C1 segment of cervical spinal cord (tissue), 14 donors: ENCODE measurements at places on chromosomes 7 and 10.

GRCh38 chr10:72133517-72133916, 45.2 kb upstream of the SPOCK2 start:
- DNase-seq: no peak

GRCh38 chr10:88227342-88228018, 355.6 kb downstream of the RNLS start:
- DNase-seq: no peak

- DNase-seq: no peak
Observed at GRCh38 chr7:28988091-28988490, 30.0 kb upstream of the TRIL start.

- DNase-seq: no peak
Observed at GRCh38 chr10:103451831-103452505, at the start of gene CALHM2. Gene CALHM2 (minus strand): TSS chr10:103452370. CDS start chr10:103449941, 2,429 bp downstream.

DNA sequence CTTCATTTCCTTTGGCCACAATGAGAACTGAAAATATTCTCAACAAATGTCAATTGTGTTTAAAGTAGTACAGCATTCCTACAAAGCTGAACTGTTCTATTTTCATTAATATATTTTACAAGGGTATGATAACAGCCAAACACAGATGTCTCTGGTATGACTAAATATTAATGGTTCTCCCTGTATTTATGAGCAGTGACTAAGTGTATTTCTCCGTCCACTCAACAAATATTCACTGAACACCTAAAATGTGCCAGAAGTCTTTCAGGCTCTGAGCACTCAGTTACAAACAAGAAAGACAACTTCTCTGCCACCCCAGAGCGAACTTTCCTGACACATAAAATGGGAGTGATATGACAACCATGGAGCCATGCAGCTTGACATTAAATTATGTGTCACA, 135.6 kb downstream of the VPS41 start:
- DNase-seq: no peak

- DNase-seq: no peak
Observed at GRCh38 chr7:76272851-76273497, 29.5 kb upstream of the HSPB1 start.

DNA sequence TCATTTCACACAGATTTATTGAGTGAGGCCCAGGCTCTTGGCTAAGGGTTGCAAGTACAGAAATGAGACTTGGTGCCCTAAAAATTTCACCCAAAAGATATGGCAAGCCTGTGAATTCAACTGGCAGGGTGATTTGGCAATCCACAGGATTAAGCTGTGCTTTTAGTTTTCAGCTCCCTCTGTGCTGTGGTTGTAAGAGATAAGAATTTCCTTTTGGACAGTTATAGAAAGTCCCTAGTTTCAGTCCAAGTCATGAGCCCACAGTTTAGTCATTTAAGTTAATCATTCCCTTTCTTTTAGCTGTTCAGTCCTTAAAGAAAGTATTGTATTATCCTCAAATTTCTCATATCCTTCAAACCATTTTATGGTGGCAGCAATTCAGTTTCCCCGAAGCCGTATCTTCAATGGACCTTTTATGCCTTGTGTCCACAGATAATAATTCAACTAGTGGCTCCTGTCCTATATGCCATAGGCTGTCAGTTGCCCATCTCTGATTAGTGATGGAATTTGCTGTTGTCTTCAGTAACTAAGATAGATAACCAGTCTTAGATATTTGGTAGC, 73.4 kb upstream of the NAMPT start:
- no peak for DNase-seq

- DNase-seq: no peak
Observed at GRCh38 chr7:11130012-11130411, 156.3 kb downstream of the PHF14 start.

DNA sequence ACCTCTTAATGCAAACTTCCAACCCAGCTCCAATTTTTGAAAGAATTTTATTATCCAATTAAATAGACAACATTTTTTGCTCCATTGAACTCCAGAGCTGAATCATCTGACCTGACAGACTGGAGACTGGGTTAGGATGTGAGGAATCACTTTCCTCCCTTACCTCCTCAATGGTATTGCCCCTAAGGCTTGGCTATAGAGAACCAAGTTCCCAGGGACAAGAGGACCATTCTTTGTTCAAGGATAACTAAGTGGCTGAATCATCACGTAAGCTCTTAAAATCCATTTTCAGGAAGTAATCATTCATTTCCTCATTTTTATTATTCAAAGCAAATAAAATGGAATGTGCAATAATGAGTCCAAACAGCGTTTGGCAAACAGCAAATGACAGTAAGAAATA, 335.1 kb downstream of the GATA3 start:
- no peak for DNase-seq

- no peak for DNase-seq
Observed at GRCh38 chr7:45225311-45225947, 67.8 kb downstream of the RAMP3 start.

- no peak for DNase-seq
Observed at GRCh38 chr7:116354546-116355423, 144.4 kb downstream of the TES start.

DNA sequence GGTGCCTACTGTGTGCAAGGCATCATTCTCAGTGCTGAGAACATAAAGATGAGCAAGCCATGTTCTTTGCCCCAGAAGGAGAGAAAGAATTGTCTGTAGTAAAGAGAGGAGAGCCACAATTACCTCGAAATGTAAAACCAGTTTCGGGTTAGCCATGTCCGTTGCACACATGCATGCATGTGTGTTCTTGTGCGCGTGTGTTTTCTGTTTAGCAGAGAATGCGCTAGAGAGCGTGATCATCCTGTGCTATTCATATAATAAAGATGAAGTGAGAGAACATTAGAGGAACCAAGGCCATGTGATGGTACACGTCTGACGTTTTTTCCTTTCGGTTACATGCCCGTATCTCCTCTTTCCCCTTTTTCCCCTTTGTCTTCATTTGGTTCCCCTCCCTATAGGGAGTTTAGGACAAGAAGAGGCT, 158.2 kb downstream of the CELF2 start:
- no peak for DNase-seq

DNA sequence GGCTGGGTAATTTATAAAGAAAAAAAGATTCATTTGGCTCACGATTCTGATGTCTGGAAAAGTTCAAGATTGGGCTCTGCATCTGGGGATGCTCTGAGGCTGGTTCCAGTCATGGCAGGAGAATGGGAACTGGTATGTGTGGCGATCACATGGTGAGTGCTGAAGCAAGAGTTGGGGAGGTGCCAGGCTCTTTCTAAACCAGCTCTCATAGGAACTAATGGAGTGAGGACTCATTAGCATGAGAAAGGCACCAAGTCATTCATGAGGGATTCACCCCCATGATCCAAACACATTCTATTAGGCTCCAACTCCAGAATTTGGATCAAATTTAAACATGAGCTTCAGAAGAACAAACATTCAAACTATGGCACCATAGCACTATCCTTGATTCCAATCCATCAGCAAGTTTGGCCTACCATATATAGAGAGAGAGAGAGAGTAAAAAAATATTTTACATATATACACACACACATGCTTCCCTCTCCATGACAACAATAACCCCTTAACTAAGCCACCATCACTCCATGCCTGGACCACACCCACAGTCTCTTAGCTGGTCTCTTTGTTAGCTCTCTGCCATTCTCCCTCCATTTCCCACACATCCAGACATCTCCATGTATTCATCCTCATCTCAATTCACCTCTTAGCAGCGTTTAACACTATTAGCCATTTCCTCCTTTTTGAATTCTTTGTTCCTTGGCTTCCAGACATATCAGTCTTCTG, 57.9 kb downstream of the NPY start:
- DNase-seq: no peak

DNA sequence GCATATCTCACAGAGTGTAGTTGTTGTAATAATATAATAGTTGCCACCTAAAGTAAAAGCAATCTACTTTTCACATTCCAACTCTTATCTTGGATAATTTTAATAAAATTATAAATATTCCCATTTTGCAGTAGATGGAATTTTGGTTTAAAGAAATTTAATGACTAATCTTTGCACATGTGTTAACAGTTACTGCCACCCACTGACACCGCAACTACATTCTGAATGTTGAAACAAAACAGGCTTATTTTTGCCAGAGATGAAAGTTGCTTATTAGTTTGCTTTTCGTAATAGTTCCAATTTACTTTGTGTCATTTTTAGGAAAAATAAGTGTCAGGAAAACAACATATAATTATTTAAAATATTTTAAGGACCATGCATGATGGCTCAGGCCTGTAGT, 557.5 kb upstream of the PCDH15 start:
- no peak for DNase-seq

GRCh38 chr7:44463169-44463808, 27.2 kb downstream of the NUDCD3 start:
- no peak for DNase-seq

DNA sequence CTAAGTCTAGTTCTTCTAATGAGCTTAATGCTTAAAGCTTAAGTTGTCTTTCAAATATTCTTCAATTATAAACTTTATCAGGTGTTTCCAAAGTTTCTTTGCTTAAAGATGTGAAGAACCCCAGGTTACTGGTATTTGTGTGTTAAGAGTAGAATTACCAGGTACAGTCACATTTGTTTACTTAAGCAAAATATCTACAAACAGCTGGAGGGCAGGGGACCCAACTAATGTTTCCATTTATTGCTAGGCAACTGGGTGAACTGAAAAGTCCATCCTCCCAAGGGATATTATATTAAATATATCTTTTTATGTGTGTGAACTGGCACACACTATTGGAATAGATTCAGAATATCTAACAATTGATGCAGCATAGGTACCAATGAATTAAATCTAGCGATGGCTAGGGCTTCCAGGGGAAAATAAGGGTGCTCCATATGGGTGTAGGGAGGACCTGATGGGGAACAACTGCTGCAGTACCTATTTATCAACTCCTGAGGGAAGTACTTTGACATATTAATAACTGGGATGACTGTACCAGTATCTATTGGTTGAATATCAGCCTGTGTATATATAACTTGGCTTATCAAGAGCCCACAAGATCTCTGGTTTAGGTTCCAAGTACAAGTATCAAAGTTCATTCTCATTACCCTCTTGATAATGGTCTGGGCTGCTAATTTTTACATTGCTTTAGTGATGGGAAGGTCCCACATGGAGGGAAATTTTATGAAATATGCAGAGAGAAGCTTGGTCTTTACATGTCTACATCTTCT, 10.3 kb upstream of the AGR3 start:
- DNase-seq: no peak

DNA sequence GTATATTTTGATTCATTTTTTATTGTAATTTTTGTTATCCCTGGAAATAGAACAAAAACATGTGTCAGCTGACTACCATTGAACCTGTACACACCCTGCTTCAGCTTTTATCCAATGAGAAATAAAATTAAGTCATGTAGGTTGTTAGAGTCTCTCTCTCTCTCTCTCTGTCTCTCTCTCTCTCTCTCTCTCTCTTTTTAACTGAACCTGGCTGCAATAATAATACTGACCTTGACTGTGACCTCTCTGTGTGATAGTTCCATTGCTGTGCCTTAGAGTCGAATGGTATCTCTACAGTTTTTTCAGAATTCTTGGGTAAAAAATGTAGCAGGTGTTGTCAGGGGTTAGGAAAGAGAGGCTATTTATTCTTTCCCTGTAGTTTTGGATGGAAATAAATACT, 637.8 kb downstream of the CNTNAP2 start:
- DNase-seq: no peak

GRCh38 chr10:120979435-120980278, 128.5 kb downstream of the WDR11 start:
- peak; percentile 16 for DNase-seq

- peak; percentile 12 for DNase-seq
Observed at GRCh38 chr10:97607095-97607636, 17.6 kb downstream of the C10orf62 start.

- DNase-seq: no peak
Observed at GRCh38 chr7:19690736-19691135, 18.1 kb downstream of the POLR1F start.

DNA sequence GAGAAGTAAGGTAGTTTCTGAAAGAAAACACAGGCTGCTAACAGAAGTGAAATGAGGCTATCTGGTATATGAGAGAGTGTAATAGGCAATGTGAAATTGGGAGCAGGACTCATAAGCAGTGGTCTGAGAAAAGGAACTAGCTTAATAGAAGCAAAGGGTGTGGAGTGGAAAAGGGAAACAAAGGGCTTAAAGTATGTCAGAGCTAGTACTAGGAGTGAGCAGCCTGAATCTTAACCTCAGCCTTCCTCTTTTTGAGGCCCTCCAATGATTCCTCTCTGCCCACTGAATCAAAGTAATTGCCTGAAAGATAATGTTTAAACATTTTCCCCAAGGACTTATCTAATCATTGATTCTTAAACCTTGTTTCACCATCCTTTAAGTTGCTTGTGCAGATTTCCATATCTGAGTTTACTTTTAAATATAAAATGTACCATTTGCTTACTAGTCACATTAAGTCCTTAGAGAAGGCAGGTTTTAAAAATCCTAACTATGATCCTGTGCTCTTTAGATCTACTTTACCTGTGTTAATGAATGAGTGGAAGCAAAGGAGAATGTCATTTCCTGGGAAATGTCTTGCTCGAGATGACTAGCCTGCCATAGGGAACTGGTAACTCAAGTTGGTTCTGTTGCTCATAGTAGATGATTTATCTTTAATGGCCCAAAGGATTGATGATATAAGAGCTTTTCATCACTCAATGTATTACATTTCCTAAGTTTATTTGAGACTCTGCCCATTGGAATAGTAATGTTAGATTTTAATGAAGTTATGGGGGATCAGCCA, 155.0 kb downstream of the SKAP2 start:
- no peak for DNase-seq

- no peak for DNase-seq
Observed at GRCh38 chr7:94160719-94161435, 156.7 kb upstream of the BET1 start.

GRCh38 chr10:6300106-6300783, 97.5 kb downstream of the PFKFB3 start:
- DNase-seq: peak; percentile 66

GRCh38 chr7:127578711-127579275, 6.6 kb downstream of the GCC1 start:
- no peak for DNase-seq

GRCh38 chr7:91519241-91520158, 255.3 kb downstream of the FZD1 start:
- DNase-seq: no peak

DNA sequence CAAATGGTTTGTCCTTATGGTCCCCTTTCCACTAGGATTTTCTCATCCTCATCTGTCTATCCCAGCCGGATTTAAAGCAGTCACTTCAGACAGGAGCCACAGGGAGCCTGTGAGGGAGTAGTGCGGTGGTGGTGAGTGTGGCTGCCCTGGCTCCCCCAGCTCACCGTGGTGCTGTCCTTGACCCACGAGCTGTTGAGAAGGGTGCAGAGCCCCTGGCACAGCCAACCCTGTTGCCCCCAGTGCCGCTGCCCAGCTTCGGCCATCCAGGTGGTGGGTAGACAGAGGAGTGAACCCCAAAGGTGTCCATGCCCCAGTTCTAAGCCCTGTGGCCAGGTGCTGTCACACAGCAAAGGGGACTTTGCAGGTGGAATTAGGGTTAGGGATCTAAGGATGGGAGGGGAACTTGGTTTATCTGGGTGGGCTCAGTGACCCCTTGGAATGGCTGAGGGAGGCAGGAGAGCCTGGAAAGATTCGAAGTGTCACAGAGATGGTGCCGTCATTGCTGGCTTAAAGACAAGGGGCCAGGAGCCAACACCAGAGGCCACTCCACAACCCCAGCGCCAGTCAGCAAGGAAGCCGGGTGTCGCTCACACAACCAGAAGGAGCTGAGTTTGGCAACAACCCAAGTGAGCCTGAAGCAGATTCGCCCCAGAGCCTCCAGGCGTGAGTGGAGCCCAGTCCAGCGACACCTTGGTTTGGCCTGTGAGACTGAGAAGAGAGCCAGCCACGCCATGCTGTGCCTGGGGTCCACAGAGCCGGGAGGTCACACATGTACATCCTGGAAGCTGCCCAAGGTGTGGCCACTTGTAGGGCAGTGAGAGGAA, 142.4 kb downstream of the ADCY1 start:
- DNase-seq: no peak
